ENCODE measurements at places on chromosomes 2 and 18.

GRCh38 chr2:202609381-202610145 is 25.2 kb upstream of the FAM117B start:
- no peak for DNase-seq

DNA sequence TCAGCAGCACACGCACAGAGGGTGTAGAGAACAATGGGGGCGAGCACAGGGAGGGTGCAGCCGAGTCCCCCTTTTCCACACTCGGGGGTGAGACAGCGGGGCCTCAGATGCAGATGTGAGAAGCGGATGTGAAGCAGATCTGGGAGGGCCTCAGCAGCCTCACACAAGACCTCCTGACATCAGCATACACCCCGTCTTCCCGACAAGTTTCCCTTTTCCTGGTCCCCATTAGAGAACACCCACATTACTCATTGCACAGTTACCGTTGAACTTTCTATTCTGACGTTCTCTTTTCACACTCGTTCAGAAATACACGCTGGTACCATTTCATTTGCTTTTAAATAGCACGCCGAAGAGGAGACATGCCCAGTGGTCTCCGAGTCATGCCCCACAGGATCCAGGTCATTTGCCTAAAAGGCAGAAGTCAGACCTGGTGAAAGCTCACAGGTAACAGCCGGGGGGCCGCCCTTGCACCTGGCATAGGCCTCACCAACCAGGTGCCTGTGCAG is 129.5 kb upstream of the ID2 start:
- DNase-seq = no peak

DNA sequence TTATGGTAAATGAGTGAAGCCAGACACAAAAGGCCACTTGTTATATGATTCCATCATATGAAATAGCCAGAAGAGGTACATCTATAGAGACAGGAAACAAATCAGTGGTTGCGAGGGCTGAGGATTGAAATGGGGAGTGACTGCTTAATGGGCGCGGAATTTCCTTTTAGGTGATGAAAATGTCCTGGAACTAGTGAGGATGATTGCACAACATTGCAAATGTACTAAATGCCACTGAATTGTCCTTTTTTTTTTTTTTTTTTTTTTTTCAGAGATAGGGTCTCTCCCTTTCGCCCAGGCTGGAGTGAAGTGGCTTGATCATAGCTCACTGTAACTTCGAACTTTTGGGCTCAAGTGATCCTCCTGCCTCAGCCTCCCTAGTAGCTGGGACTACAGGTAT is 15.3 kb upstream of the GAREM2 start:
- DNase-seq = no peak

- DNase-seq = no peak
Observed at GRCh38 chr18:9898792-9899549, 13.2 kb downstream of the TXNDC2 start.

- no peak for DNase-seq
Observed at GRCh38 chr18:8750954-8751415, 45.6 kb downstream of the MTCL1 start.

- DNase-seq = no peak
Observed at GRCh38 chr18:61891271-61891670, 1.5 kb downstream of the RNF152 start.

- no peak for DNase-seq
Observed at GRCh38 chr2:240170883-240171282, 30.4 kb upstream of the OTOS start.

DNA sequence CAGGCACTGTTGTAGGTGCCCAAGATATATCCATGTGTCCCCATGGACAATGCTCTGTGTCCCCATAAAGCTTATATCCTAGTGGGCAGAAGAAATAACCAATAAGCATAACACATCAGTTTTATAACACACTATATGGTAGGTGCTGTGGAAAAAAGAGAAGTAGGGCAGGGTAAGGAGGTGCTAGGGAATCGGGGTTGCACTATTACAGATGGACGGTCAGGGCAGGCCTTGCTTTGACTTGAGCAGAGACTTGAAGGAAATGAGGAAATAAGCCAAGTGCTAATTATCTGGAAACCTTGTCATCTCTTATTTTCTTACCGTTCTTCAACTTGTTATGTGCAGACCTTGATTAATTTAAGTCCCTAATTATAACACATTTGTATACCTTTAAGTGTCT is 82.0 kb downstream of the PHLPP1 start:
- no peak for DNase-seq

DNA sequence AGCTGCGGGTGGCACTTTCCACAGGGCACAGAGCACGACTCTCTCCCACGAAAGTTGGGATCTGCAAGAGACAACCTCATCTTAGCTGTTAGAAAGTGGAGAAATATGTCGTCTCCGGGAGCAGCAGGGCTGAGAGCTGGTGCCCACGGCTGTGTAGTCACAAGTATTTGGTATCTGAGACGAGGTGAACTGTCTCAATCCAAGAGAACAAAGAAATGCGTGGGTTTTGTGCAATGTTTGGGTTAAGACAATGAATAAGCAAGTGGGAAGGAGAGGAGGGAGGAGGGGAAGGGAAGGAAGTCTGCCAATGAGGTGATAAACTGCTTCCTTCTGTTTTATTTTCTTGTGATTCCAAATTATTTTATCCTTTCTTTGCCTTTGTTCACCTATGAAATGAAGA is 18.0 kb downstream of the DYTN start:
- DNase-seq = no peak

GRCh38 chr18:14174706-14175085 is 42.5 kb upstream of the ZNF519 start:
- DNase-seq = no peak

- DNase-seq = no peak
Observed at GRCh38 chr2:147589127-147589526, 255.7 kb upstream of the ACVR2A start.

GRCh38 chr2:72212486-72212855 is 64.8 kb upstream of the CYP26B1 start:
- DNase-seq = no peak

GRCh38 chr2:120764991-120765677 is 29.5 kb downstream of the GLI2 start:
- DNase-seq = no peak

DNA sequence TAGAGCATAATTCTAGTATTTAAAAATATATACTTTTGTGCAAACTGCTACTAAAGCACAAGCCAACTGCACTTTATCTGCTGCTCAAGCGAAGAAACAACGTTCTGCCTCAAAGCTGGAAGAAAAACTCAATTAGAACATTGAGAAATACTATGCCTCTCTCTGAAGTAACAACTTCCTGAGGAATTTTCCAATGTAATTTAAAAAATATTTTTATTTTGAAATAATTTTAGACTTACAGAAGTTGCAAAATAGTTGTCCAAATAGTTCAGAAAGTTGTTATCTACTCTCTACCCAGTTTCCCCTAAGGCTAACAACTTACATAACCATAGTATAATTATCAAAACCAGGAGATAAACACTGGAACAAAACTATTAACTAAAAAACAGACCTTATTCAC is 12.3 kb upstream of the POLI start:
- DNase-seq = no peak

DNA sequence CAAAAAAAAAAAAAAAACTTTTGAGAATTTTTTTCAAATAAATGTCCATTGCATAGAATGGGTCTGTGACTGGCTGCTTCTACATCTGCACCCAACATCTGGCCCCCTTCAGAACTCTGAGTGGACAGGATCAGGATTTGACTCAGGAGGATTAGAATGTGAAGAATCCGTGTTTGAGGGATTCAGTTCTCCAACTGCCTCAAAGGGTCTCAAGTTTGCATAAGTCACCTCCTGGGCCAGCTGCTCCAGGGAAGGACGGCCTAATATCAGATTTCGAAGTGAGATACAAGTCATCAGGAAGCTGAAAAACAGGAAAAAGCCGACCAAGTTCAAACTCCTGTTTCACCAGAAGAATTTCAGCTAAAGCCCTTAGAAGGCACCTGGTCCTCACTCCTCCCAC is 10.9 kb downstream of the MAT2A start:
- no peak for DNase-seq

- DNase-seq = no peak
Observed at GRCh38 chr2:15789381-15790062, 150.8 kb upstream of the MYCN start.

GRCh38 chr2:240620859-240621258 is 4.4 kb upstream of the GPR35 start:
- DNase-seq = no peak

DNA sequence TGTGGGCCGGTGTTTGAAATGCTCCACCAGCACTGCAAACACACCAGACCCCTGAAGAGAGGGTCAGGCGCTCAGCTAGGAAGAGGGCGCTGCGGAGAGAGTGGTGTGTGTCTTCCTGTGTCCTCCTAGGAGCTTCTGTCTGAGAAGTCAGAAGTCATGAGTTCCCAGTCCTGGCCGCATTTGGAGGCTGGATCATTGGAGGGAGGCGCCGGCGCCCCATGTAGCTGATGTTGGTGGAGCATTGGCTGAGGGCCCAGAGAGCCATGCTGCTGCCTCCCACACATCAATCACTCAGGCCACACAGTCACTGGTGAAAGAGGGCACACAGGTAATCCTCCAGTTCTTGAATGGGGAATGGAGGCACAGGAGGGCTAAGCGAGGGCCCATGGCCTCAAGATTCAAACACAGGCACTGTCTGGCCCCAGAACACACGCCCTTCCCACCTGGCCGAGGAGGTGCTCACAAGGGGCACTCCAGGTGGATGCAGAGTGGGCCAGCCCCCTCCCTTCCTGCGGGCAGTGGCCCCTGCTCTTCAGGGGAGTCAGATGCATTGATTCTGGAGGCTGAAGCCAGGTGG is 66.3 kb downstream of the RRM2 start:
- no peak for DNase-seq

- DNase-seq = no peak
Observed at GRCh38 chr18:48707636-48708296, 168.9 kb downstream of the CTIF start.

- no peak for DNase-seq
Observed at GRCh38 chr18:73778032-73778359, 369.6 kb downstream of the FBXO15 start.

- no peak for DNase-seq
Observed at GRCh38 chr18:22302144-22302543, 115.6 kb downstream of the CTAGE1 start.

- DNase-seq = no peak
Observed at GRCh38 chr2:99554871-99555270, 65.1 kb upstream of the REV1 start.

DNA sequence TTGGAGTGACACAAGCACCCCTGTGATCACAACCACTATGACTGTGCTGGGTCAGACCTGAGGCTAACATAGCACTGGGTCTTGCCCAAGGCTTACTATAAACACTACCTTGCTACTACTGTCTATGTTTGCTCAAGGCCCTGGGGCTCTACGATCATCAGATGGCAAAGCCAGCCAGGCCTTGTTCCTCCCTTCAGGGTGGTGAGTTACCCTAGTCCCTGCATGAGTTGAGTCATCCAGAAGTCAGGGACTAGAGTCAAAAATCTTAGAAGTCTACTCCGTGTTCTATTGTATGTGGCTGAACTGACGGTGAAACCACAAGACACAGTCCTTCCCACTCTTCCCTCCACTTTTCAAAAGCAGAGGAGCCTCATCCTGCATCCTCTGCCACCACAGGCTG is 551.2 kb upstream of the FSIP2 start:
- no peak for DNase-seq

GRCh38 chr18:70659036-70659925 is 370.4 kb downstream of the SOCS6 start:
- DNase-seq = no peak

GRCh38 chr2:226702376-226702775 is 97.2 kb downstream of the IRS1 start:
- DNase-seq = no peak

GRCh38 chr2:238422285-238422684 is 4.4 kb upstream of the ASB1 start:
- DNase-seq = no peak

- DNase-seq = no peak
Observed at GRCh38 chr2:70941186-70941585, 5.5 kb downstream of the ATP6V1B1 start.

GRCh38 chr2:151843691-151844061 is 15.5 kb upstream of the ARL5A start:
- DNase-seq = no peak

- no peak for DNase-seq
Observed at GRCh38 chr18:62988471-62988870, 273.1 kb downstream of the PHLPP1 start.

GRCh38 chr2:124163840-124164239 is 138.8 kb downstream of the CNTNAP5 start:
- no peak for DNase-seq

- DNase-seq = no peak
Observed at GRCh38 chr18:63828656-63829055, 53.4 kb downstream of the SERPINB7 start.

GRCh38 chr2:212995920-212996319 is 155.5 kb downstream of the IKZF2 start:
- no peak for DNase-seq

DNA sequence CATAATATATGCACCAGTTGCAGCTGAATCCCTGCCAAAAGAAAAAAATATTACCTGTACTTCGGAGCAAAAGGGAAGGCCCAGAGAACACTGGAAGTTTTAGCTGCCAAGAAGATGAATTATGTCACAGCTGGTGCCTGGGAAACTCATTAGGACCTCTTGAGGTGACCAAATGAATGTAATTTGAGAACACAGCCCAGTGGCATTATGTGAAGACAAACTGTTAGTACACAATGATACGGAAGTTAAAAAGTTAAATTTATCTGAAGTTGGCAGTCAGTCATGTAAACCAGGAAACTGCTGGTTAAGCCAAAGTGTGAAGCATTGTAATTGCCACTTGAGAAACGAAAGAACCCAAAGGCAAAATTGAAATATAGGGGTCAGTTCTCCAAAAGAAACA is 80.7 kb downstream of the EML4 start:
- DNase-seq = no peak

GRCh38 chr2:190169221-190170072 is 106.9 kb upstream of the MSTN start:
- DNase-seq = no peak

- no peak for DNase-seq
Observed at GRCh38 chr18:13500869-13501542, 225.4 kb downstream of the FAM210A start.

DNA sequence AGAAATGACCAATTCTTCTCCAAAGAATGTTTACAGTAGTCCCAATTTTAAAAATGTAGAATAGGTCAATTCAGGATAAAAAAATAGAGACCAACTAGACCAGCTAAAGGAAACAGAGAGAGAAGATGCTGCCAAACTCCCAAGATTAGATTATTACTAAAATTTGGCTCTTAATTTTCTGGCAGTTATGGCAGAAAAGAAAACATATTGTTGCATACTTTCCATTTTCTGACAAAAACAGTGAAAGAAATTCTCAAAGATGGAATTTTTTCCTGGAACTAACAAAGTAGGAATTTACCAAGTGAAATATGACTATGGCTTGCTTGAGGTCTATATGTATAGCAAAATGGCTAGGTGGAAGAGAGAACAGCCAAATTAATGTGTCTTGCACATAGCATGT is 138.3 kb upstream of the STK17B start:
- no peak for DNase-seq

- peak; percentile 71 for DNase-seq
Observed at GRCh38 chr2:196160101-196160500, 11.3 kb downstream of the STK17B start.

GRCh38 chr2:157441072-157441454 is 2.8 kb downstream of the CYTIP start:
- DNase-seq = no peak

- DNase-seq = no peak
Observed at GRCh38 chr2:238484522-238485452, 58.1 kb downstream of the ASB1 start.
